ENCODE measurements at places on chromosomes 7 and 10. TPM values are rescaled to one million over a fixed set of nuclear protein-coding genes. Genes with fewer than 3 reads are reported as not detected.

The MYL7 gene
- polyA plus RNA-seq, result 0.38 TPM

The SEMA3A gene
- 17.4 TPM for polyA plus RNA-seq

The XPNPEP1 gene
- 80.0 TPM for polyA plus RNA-seq

The SPDYE18 gene
- polyA plus RNA-seq, result 1.1 TPM

The OR9A2 gene
- polyA plus RNA-seq, result not detected

The IFIT1B gene
- not detected for polyA plus RNA-seq
